ENCODE measurements at places on chromosomes 12 and 14. TPM values are rescaled to one million over a fixed set of nuclear protein-coding genes. Genes with fewer than 3 reads are reported as not detected.

The PROX2 gene
- total RNA-seq, result not detected

The CLEC2A gene
- not detected for total RNA-seq

The KLRB1 gene
- not detected for total RNA-seq

The LRRC10 gene
- total RNA-seq, result not detected

The MNAT1 gene
- total RNA-seq, result 38.9 TPM

The ACOT4 gene
- total RNA-seq, result 0.73 TPM

The FAM181A gene
- not detected for total RNA-seq

The CLEC4E gene
- total RNA-seq, result not detected

The KRT86 gene
- not detected for total RNA-seq

The DAO gene
- not detected for total RNA-seq

The OR6C2 gene
- total RNA-seq, result not detected

The PIK3C2G gene
- not detected for total RNA-seq

The TMED10 gene
- 213 TPM for total RNA-seq

The CLEC4D gene
- total RNA-seq, result not detected
